HAP-1 (cell line): ENCODE measurements at places on chromosomes 5 and 9.

- DNase-seq = no peak
Observed at GRCh38 chr9:16959391-16959790, 88.9 kb upstream of the BNC2 start.

DNA sequence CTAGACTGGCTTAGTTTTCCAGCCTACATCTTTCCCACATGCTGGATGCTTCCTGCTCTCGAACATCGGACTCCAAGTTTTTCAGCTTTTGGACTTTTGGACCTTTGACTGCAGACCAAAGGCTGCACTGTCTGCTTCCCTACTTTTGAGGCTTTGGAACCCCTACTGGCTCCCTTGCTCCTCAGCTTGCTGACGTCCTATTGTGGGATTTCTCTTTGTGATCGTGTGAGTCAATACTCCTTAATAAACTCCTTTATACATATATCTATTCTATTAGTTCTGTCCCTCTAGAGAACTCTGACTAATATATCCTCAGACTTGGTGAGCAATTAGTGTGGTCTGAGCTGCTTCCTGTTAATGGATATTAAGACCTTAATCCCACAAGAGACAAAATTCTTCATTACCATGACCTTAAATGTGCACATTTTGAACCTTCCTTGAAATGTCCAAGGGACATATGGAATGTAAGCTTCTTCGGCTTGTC is 752.9 kb downstream of the CDH18 start:
- no peak for DNase-seq

- DNase-seq = no peak
Observed at GRCh38 chr9:16413509-16414016, 456.9 kb downstream of the BNC2 start.

- no peak for DNase-seq
Observed at GRCh38 chr9:134346151-134346550, 19.9 kb downstream of the RXRA start.

- no peak for DNase-seq
Observed at GRCh38 chr9:75658301-75658905, 232.1 kb upstream of the PCSK5 start.

DNA sequence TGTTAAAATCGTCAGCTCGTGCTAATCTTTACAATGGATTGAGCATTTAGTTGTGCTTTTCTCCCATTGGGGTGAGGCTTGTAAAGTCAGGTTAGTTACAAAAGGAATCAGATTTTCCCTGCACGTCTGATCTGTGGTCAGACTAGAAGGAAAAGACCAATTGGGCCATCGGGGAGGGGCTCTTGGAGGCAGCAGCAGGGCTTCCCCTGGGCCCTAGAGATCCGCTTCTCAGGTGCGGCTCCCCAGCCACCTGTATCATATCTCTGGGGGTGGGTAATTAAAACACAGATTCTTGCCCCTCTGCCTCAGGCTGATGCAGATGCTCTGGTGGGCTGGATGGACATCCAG is 200.3 kb downstream of the HSPA4 start:
- DNase-seq = no peak

- DNase-seq = no peak
Observed at GRCh38 chr5:83539463-83539790, 67.9 kb downstream of the VCAN start.

GRCh38 chr5:171524466-171524865 is 105.0 kb downstream of the FGF18 start:
- no peak for DNase-seq

DNA sequence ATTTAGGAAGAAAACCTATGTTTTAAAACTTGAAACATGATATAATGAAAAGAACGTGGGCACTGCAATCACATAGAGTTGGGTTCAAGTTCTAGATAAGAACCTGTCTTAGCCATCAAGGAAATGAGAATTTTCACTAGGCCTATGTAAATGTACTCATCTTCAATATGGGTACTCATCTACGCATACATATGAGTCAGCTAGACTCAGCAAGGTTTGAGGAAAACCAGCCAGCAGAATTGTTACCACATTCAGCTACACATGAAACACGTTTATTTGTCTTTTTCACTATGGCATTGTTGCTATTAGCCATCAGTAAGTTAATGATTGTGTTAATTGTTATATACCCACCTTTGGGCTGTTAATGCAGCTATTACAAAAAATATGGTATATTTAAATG is 146.3 kb downstream of the CHSY3 start:
- DNase-seq = no peak

GRCh38 chr5:147854894-147855773 is 23.4 kb upstream of the SCGB3A2 start:
- DNase-seq = no peak

DNA sequence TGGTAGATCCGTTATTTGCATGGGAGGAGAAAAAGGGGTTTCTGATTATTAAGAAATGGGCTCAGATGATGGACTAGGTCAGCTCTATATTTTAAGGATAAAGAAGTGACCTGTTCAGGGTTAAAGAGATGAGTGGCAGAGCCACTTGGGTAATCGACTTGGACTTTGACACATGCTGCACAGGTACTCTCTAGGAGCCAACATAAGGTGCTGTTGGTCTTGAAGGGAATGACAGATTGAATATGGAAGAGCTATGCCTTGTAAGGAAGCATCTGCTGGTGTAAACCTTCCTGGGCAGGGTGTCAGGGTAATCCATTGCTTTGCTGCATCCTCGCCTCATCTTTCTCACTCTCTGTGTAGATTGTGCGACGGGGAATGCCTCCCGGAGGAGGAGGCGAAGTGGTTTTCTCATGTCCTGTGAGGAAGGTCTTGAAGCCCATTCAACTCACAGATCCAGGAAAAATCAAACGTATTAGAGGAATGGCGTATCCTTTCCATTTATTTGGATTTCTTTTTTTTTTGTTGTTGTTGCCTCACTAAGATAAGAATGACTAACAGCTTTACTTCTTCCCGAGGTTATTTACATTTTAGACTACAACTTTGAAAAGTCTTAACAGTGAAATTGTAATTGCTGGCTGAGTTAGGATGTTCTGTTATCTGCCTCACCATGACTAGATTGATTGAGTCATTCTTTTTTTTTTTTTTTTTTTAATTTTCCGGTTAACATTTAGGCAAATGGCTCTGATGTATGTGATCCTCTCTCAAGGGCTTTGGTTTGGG is 41.2 kb downstream of the RCL1 start:
- no peak for DNase-seq

- peak; percentile 98 for DNase-seq
Observed at GRCh38 chr5:116574367-116575325, at the start of gene SEMA6A. Gene SEMA6A, minus strand, starts transcription at chr5:116574823. Its CDS starts 69,879 bp downstream, at chr5:116504944.

DNA sequence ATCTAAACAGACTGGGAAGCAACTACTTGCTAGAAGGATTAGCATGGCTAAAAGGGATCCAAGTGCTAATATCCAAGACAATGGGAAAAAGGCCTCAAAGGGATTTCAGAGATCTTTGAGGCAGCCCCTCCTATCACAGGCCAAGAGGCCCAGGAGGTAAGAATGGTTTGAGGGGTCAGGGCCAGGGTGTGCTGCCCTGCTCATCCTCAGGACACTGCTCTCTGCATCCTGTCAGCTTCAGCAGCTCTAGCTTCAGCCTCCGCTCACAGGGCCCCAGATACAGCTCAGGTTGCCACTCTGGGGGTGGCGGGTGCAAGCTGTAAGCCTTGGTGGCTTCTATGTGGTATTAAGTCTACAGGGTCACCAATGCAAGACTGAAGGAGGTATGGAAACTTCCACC is 278.7 kb downstream of the PARP8 start:
- no peak for DNase-seq

- DNase-seq = no peak
Observed at GRCh38 chr5:12072441-12072840, 168.2 kb upstream of the CTNND2 start.

DNA sequence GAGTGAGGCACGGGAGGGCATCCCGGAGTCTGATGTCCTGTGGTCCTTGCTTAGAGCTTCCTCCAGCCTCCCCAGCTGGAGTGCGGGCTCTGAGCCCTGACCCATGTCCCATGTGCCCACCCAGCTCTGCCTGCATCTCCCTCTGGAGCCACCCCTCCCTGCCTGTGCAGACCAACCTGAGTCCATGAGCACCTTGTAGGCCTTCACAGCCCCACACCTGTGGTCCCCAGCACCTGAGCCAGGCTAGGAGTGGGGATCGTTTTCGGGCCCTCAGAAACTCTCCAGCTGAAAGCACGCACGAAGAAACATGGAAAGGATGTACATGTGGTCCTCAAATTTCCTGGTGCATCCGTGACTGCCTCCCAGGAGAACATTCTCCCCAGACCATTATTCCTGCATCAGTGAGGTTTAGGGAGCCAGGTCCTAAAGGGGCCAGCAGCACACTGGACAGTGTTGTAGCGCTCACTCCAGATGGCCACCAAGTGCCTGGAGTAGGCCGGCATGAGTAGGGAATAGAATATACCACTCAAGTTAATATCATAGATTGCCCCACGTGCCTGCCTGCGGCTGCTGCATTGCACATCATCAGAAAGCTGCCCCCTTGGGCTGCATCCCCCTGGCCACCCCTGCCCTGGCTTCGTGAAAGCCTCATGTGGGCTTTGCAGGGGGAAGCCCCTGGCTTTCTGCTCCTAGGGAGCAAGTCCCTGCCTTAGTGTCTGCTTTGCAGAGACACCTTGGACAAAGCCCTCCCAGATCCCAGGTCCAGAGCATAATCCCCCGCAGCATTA is 80.6 kb downstream of the WNK2 start:
- DNase-seq = peak; percentile 4

DNA sequence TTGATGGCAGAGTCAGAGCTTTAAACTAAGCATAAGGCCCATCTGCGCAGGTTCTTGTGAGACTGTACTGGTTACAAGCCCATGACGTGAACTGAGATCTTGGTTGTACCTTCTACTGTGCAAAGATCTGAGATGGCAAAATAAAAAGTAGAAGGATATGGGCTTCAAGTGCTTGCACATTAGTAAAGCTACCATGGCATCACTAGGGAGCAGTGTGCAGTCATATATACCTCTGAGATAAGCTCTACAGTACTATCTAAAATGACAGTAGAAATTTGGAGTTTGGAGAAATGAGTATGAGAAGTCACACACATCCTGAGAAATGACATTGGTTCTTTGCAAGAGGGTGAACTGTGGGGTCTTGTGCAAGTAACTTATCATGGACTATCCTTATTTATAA is 408.2 kb upstream of the PRR16 start:
- DNase-seq = no peak

GRCh38 chr9:89340332-89340731 is 22.0 kb downstream of the SECISBP2 start:
- no peak for DNase-seq

GRCh38 chr5:169374761-169375160 is 73.8 kb upstream of the SLIT3 start:
- no peak for DNase-seq

DNA sequence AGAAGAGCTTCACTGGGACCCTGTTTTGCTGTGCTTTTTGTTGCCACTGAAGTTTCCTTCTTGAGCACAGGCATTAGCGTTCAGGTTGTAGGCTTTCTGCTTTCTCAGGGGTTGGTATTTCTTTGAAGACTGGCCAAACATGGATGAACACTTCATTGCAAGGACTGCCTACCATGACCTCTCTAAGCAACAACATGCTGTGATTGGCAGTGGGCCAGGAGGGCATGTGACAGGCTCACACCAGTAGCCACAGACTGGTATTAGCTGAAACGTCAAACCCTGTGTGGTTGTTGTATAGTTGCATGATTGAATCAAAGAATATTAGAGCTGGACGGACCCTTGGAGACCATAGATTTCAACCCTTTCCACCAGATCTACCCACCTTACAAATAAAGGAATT is 20.0 kb upstream of the MLANA start:
- DNase-seq = no peak

DNA sequence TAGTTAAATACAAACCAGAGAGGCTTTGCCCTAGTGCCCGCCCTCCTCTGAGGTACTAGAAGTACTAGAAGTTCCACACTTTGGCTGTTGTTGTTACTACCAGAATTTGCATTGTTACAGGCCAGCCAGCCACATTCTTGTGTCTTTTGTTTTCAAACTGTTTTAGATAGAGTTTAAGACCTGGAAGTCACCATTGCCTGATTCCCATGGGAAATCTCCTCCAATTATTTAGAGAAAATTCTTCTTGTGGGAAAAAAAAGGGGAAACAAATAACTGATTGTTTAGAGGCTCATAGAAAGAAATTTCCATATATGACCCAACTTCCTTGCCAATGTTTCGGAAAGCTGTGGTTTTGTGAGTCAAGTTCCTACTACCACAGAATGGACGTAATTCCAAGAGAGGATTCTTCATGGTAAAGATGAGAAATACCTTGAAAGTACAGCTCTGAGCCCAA is 252.2 kb downstream of the GOLPH3 start:
- peak; percentile 39 for DNase-seq

DNA sequence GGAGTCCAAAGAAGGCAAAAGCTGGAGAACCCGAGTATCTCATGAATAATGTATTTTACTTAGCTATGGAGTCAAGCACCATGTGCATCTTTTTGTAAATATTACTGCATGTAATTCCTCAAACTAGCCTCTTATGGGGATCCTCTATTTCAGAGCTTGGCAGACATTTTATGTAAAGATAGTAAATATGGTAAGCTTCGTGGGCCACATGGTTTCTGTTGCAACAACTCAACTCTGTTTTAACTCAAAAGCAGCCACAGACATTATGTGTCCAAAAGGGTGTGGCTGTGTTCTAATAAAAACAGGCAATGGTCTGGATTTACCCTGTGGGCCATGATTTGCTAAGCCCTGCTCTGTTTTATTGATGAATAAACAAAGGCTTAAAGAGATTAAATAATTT is 17.3 kb downstream of the DAPK1 start:
- no peak for DNase-seq

DNA sequence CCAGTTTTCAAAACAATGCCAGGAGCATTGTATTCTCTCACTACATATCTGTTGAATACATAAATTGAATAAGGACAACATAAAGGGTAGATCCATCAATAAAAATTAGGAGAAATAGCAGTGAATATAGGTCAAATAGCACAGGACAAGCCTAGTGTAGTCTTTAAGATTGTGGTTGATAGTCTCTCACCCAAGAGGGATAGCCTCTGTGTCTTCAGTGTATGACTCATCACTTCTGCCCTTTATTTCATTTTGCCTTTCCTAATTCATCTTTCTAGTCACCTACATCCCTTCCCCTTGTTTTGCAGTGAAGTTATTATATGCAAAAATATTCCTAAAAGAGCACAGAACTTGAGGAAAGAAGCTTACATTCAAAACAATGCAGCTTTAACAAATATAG is 335.0 kb upstream of the TUSC1 start:
- no peak for DNase-seq

GRCh38 chr9:134914501-134914834 is 3.2 kb downstream of the FCN1 start:
- no peak for DNase-seq

- no peak for DNase-seq
Observed at GRCh38 chr9:81371824-81372223, 317.5 kb downstream of the TLE1 start.

GRCh38 chr9:116895961-116896360 is 208.9 kb downstream of the TRIM32 start:
- DNase-seq = no peak

GRCh38 chr9:131258698-131259431 is 17.4 kb downstream of the FAM78A start:
- no peak for DNase-seq

- no peak for DNase-seq
Observed at GRCh38 chr9:98101868-98102273, 17.2 kb downstream of the TRIM14 start.

- no peak for DNase-seq
Observed at GRCh38 chr5:144191998-144192397, 21.3 kb downstream of the KCTD16 start.

GRCh38 chr9:76399856-76400255 is 5.6 kb upstream of the RFK start:
- DNase-seq = no peak

- no peak for DNase-seq
Observed at GRCh38 chr5:123087173-123088030, 1.6 kb upstream of the PRDM6 start.

GRCh38 chr5:135205632-135206349 is 171.8 kb upstream of the PITX1 start:
- DNase-seq = no peak
